ENCODE measurements at places on chromosomes 3 and 15.
A peak's percentile ranks its signal among the peaks of the same experiment; 100 is the strongest.

DNA sequence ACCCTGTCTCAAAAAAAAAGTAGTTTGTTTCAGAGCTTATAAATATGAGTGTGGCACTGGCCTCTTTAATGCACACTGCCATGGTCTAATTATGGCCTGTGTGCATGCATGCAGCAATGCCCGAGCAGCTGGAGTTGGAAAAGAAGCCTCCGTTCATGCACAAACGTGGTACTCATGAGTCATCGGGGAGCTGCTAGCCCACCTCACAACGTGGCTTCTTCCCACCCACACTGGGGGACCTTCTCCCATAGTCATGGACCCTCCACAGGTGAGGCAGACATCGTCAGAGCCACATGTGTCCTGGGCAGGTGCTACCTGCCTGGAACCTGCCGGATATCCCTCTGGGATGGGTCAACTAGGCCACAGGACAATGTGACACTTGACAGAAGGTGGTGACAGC lies 66.7 kb downstream of the ATP10A start:
- no peak for DNase-seq

DNA sequence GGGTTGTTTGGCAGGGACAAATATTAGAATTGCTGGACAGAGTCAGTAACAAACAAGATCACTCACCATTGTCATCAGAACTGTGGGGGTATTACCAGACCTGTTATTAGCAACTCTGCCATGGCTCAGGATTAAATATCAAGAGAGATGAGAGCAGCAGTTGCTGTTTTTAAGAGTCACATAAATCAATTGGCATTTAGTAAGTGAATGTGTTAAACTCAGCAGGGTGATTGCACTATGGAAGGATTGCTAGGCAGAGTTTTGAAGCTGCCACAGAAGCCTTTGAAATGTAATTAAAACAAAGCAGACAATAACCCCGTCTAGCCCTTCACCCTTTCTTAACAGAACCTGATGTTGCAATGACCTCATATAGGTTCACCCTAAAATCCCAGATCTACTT lies 238.8 kb downstream of the GAP43 start:
- no peak for DNase-seq

DNA sequence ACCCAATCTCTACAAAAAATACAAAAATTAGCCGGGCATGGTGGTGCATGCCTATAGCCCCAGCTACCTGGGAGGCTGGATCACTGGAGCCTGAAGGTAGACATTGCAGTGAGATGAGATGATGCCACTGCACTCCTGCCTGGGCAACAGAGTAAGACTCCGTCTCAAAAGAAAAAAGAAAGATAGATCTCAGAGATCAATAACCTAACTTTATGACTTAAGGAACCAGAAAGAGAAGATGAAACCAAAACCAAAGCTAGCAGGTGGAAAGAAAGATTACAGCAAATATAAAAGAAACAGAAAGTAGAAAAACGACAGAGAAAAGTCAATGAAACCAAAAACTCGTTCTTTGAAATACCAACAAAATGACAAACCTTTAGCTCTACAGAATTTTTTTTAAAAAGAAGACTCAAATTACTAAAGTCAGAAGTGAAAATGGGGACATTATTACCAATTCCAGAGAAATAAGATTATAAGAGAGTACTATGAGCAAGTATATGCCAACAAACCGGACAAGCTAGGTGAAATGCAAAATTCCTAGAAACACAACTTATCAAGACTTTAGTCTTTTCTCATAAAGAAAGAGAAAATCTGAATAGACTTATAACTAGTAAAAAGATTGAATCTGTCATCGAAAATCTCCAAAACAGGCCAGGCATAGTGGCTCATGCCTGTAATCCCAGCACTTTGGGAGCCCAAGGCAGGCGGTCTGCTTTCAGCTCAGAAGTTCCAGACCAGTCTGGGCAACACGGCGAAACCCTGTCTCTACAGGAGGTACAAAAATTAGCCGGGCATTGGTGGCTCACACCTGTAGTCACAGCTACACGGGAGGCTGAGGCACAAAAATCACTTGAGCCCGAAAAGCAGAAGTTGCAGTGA lies 35.0 kb downstream of the ACAP2 start:
- DNase-seq, result no peak

- DNase-seq, result peak; percentile 62
Observed at GRCh38 chr3:138389841-138390581, 41.6 kb downstream of the MRAS start.

- DNase-seq, result no peak
Observed at GRCh38 chr15:77988347-77989295, 88.9 kb downstream of the TBC1D2B start.

GRCh38 chr3:14726441-14726780 lies 51.5 kb downstream of the C3orf20 start:
- no peak for DNase-seq

- peak; percentile 77 for DNase-seq
Observed at GRCh38 chr3:86937306-86937791, 53.6 kb downstream of the VGLL3 start.

- no peak for DNase-seq
Observed at GRCh38 chr3:97815149-97815917, 6.5 kb upstream of the CRYBG3 start.

DNA sequence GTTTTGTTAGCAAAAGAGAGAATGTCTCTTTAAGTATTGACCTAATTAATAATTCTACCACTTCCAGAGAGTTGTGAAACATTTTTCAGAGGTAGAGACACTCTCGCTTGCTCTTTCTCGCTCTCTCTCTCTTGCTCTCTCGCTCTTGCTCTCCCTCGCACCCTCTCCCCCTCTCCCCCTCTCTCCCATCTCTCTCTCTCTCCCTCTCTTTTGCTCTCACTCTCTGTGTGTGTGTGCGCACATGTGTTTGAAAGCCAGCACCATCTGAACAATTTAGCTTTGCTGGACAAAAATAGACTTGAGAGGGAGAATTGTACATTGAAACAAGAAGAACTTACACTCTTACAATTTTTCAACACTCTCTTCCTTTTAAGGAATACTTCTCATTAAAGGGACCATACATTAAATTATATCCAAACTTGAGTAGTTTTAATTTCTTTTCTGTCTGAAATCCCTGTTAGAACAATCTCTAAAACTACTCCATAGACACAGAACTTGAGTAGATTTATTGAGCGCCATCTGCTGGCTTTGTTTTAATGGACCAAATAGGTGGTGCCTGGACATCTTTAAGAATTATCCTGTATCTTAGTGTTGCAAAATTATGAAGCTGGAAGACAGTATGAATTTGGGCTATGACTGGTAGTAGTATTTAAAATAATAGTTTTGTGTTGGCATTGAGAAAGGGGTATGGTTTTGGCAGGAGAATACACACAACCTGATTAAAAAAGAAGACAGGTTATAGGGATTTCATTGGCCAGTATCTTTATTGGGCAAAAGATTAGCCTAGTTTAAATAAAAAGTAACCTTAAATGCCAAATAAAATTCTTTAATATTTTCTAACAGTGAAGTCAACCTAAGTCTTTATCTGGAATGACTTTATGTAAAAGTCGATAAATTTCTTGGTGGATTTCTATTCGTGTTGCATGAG lies 124.6 kb downstream of the AKAP13 start:
- DNase-seq, result no peak

DNA sequence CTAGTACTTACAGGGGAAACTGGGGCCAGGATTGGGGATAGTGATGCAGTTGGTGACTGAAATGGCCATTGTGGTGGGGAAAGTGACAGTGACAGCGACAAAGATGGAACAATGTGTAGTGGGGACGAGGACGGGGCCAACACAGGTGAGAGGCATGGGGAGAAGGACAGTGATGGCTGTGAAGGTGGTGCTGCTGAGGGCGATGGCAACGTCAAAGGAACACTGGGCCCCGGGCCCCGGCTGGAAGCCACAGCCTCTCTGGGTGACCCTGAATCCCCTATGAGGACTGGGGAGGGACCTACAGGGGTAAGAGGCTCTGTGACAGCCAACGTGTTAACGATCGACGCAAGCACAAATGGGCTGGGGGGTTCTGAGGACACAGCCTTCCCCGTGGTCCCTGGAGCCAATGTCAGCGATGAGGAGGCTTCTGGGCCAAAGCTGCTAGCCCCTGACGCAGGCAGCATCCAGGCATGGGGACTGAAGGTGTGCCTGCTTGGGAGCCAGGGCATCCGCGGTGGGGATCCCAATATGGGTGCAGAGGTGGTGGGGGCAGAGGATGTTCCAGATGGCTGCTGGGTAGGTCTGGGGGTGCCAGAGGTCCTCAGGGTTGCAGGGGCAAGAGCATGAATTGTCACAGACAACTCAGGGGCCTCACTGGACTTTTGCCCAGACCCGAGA lies 25.2 kb upstream of the GOLGA6C start:
- no peak for DNase-seq

GRCh38 chr3:108834551-108834950 lies 12.0 kb downstream of the TRAT1 start:
- DNase-seq, result no peak

DNA sequence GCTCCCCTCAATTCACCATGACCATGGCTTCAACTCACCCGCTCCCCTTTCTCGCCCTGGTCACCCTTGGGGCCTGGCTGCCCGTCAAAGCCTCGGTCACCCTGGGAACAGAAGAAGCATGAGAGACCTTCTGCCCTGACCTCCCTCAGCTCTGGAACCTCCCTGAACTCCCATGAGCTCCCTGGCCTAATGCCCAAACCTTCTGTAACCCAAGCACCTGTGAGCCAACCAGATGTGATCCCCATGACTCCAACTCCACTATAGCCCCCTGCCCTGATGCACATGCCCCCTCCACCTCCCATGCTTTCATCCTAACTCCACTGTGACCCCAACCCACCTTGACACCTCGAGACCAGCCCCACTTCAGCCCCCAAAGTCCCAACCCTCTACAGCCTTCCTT lies 3.5 kb upstream of the UCN2 start:
- DNase-seq, result no peak

DNA sequence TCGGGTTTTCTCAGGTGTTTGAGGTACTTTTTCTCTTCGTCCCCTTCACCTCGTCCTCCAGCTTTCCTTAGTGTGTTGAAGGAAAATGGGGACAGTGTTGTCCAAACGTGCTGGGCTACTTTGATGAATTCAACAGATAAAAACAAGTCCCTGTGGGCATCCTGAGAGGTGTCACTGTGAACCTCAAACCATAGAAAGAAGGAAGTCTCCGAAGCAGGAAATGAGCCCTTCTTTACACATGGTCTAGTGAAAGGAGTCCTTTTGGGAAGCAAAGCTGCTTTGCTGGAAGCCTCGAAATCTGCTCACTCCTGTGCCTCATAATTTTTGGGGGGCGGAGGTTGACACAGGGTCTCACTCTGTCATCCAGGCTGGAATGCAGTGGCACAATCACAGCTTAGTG lies 10.6 kb downstream of the IL17RB start:
- no peak for DNase-seq

DNA sequence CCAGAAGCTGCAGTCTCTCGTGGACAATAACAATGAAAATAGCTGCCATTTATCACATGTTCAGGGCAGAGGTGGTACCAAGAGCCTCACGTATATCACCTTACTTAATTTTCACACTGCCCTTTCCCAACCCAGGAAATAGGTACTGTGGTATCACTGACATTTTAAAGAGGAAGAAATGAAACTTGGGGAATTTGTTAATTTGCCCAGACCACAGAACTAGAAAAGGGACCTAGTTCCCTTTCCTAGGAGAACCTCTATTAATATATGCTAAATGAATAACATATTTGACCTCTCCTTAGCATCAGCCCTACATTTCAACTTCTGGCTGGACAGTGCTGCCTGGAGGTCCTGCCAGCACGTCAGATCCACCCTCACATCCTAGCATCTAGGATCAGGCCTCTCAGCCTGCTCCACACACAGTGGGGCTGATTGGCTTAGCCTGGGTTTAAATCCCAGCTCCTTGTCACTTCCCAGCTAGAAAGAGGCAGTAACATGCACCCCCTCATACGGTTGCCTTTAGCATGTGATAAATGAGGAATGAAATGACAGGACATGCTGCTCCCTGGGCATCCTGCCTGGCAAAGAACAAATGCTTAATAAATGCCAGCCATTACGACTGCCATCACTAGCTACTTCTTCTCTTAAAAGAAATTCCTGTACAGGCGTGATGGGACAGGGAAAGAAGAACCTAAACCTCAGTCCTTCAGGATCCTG lies 95.1 kb upstream of the TNFAIP8L3 start:
- DNase-seq, result no peak

DNA sequence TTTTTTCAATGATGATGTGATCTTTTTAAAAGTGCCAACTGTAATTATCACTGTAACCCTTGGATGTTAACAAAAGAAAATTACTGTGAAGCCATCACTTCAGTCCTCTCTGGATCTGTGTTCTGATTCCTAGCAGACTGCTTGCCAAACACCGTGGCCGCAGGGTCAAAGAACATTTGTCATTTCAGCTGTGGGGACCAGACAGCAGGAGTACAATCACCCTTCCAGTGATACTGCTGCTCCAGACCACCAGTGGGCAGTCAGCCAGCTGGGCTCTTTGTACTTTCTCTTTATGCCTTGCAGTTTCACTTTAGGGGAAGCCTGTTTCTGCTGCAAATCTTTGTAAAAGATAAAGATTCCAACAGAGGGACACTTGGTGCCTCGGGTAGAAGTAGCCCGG lies 770.0 kb downstream of the GRM7 start:
- no peak for DNase-seq

GRCh38 chr3:121796970-121797369 lies 37.9 kb downstream of the IQCB1 start:
- no peak for DNase-seq

- DNase-seq, result no peak
Observed at GRCh38 chr3:46889381-46890110, 12.0 kb downstream of the PTH1R start.

DNA sequence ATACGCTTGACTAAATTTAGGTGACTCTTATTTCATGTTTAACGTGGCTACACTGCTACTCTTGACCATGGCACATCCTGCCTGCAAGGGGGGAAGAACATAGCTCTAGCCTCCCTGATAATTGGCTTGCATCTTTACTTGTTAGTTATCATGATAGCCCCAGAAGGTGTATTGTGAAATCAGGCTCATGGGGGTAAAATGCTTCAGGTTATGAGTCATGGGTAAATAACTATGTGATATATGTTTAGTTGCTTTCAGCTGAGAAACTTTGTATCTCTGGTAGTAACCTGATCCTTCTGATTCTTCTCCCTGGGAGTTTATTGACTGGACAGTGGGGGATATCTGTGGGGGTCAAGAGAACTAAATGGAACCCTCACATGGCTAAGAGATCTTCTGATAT lies 660.8 kb upstream of the UBE2E2 start:
- no peak for DNase-seq

- no peak for DNase-seq
Observed at GRCh38 chr3:58607816-58608215, 30.6 kb upstream of the FAM107A start.

DNA sequence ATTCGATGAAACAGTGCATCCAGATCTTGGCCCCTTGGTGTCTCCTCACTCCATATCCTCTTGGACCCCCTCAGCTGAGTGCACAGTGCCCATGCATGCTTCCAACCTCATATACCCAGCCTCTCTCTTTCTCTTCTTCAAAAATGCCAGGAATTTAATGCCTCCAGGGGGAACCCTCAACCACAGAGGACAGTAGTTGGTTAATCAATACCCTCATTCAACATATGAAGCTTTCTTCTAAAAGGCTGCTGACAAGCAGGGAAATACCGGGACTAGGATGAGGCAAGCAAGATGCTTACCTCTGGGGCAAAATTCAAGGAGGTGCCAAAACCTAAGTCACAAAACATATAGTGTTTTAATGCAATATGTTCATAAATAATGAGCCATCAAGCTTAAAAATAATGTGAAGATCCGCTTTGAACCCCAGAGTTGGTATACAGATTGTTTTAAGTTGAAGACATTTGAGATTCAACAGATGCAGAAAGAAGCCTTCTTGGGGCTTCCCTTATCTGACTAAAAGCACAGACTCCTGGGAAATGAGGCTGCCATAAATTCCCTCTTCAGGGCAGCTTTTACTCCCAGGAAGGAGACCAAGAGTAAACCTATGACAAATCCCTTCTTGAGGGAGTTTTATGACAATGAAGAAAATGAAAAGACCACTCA lies 48.2 kb upstream of the FHIT start:
- no peak for DNase-seq

GRCh38 chr15:56496635-56497034 lies 31.7 kb upstream of the MNS1 start:
- DNase-seq, result peak; percentile 36
